ENCODE measurements at places on chromosomes 2 and 18. TPM values are rescaled to one million over a fixed set of nuclear protein-coding genes. Genes with fewer than 3 reads are reported as not detected.

SRD5A2 gene
- total RNA-seq = not detected

GAREM1 gene
- total RNA-seq = 11.0 TPM

R3HDM1 gene
- 63.0 TPM for total RNA-seq

INPP4A gene
- total RNA-seq = 29.9 TPM

- DNase-seq = no peak
Measured at GRCh38 chr2:98280376-98281102, 65.7 kb upstream of the CNGA3 start.

DNA sequence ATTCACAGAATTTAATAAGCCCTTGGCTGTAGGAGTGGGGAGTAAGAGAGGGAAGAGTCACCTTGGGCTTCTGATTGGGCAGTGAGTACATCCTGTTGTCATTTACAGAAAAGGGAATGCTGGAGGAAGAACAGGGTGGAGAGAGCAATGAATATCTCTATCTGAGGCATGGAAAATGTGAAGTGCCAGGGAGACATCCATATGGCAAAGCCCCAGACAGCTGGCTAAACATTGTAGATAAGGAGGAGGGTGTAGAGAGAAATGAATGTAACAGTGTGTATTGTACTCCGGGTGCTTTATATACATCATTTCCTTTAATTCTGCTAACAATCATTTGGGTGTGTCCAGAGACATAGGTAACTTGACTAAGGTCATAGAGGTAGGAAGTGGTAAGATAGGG, 103.5 kb downstream of the UPP2 start:
- no peak for DNase-seq

DNA sequence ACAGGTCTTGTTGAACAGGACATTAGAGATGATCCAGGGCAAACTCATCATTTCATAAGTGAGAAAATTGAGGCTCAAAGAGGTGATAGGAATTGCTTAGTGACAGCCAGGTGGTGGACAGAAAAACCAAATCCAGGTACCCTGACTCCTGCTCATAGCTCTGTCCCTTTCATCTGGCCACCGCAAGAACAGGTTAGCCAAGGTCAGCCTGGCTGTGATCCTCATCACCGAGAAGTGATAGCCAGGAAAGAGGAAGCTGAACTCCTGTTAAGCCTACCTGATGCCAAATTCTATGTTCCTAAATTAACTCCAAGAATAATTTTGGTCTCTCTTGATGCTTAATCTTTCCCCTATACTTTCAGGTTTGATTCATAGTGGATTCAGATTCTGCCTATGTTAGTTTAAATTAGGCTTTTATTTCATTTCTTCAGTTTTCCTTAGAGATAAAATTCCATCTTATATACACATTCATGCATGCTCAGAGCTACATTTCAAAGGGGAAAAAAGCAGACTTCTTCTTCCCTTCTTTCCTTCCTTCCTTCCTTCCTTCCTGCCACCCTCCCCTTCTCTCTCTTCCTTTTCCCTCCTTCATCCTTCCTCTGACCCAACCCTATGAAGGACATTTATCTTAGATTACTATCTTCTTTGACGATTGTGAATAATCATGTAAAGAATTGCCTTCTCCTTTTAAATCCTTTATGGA, 17.3 kb upstream of the CRIM1 start:
- no peak for DNase-seq

DNA sequence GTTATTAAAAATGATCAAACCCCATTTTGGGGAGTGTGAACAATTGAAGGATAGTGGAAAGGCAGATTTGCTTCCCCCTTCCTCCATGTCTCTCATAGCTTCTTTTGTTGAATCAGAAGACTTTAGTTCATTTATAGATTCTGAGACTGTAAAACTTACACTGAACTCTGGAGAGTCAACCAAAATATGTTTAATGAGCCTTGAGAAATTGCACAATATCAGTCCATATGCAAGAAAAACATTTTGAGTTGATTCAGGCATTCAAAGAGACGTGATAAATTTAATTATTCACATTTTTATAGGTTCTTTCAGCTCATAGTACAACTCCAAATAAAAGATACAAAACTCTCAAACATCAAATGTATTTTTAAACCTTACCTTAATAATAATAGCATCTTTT, 354.4 kb upstream of the SPRED2 start:
- DNase-seq = no peak

DNA sequence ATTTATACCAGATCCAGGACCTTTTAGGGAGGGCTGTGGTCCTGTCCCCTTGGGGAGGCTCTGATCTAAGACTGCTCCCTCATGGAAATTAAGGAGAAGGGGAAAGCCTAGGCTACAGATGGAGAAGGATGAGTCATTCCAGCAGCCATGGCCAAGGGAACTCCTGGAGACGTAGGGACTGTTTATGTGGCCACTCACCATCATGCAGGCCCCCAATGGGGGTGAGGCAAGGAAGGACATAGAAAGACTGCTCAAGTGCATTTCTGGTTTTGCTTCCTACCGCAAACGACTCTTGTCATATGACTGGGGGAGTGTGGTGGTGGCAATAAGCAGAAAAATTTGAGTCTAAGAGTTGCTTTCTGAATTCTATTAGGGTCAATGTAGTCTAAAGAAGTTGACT, 54.0 kb upstream of the CYP1B1 start:
- no peak for DNase-seq

All from neural crest cell (in vitro differentiated cells).